GM23338 (cell line): ENCODE measurements at places on chromosomes 12 and 14.

DNA sequence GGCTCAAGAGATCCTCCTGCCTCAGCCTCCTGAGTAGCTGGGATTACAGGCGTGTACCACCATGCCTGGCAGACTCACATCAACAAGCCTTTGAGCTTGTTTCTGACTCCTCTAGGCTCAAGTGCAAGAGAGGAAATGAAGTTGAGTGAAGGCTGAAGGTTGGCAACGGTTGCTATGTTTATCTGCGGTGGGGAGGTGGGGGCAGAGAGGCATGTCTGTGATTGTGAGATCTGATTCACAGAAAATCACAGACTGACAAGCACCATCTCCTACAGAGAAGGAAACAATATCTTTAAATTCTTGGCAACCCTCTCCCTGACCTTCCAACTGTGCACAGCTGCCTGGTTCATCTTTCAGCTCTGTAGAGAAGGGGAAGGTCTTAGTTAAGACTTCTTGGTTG lies 22.1 kb upstream of the NINJ2 start:
- DNase-seq = no peak

DNA sequence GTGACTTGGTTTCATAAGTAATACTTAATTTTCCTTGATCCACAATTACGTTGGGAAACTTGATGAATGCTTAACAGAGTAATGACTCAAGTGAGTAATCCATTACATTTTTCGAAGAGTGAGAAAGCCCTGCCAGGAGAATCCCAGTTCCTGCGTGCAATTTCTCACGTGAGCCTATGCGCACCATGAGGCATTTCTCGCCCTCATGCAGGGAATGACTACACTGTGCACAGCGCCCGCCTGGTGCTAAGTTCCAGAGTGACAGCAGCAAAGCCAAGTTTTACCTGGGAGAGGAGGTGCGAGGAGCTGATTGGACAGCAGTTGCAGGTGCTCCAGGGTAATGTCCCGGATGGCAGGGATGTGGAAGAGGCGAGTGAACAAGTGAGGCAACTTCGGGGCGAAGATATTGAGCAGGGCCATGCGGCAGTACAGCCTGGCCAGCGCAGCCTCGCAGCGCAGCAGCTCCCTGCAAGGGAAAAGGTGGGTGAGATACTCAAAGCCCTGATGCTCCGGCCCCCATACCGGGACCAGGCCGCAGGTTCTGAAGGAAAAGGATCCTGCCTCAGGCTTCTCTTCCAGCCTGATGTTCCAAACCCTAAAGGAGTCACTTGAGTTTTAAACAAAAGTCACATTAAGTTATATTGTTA lies 69.4 kb downstream of the TRAFD1 start:
- no peak for DNase-seq

- no peak for DNase-seq
Observed at GRCh38 chr14:105605464-105606304, 79.3 kb downstream of the TMEM121 start.

DNA sequence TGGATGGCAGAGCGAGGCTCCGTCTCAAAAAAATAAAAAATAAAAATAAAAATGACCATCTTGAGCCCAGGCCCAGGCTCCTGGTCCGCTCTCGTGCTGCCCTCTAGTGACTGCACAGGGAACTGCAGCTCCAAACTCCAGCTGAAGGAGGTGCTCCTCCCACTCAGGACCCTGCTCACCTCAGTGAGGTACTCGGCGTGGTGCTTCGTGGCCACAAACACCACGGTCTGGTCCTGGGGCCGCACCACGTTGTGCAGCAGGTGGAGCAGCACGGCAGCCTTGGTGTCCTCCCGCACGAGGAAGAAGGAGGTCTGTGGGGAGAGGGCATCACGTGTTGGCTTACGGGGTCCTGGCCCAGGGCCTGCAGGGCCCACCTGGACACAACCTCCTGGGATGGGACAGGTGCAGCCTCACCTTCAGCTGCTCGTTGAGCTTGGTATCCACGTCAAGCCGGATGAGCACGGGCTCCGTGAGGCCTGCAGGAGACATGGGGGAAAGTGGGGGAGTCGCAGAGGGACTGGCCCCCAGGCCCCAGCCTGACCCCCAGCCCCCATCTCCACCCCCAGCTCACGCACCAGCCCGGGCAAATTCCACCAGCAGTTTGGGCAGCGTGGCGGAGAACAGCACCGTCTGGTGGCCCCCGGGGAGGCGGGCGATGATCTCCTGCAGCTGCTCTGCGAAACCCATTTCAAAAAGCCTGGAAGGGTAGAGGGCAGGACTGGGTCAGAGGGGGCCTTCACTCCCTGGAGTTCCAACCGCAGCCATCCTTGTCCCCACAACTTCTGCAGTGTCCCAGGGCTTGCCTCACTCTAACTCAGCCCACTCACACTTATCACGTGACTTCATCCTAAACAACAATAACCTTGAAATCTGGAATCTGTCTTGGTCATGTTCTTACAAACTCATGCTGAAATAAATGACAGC lies 10.6 kb downstream of the DDX54 start:
- peak; percentile 78 for DNase-seq

GRCh38 chr14:95500201-95500681 lies 16.2 kb downstream of the SYNE3 start:
- DNase-seq = no peak

DNA sequence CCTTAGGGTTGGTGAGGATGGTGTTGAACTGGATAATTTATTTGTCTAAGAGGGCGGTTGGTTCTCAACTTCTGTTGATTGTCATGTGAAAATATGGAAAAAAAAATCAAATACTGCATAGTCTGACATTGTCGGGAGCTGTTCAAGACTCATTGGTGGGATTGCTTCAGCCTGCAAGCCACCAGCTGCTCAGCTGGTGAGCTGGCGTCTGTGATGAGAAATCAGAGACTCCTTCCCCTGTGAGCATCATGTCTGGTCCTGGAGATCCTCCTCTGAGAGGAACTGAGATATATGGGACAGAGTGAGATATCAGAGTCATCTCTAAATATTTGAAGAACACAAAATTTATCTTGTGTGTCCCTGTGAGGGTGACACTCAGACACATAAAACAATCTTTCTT lies 49.9 kb downstream of the TRIM9 start:
- DNase-seq = no peak

- no peak for DNase-seq
Observed at GRCh38 chr12:31470459-31470858, 120.5 kb downstream of the DENND5B start.

DNA sequence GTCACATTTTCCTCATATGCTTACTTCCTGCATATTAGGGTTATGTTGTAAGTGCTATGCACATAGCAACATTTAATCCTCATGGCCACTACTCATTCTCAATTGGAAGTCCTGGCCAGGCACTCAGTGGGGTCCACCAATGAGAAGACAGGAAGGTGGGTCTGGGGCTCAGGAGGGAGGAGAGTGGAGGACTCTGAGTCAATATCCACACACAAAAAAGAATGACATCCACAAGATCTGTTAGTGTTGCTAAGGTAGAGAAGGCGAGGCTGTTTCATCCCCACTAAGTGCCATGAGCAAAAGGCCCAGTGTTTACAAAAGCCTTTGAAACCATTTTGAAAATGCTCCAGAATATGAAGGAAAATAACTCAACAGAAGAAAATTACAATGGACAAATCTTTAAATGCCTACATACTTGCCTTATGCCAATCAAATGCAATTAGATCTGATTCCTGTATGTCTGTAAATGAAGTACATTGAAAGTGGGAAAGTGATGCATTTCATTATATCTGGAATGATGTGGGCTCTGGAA lies 53.9 kb downstream of the EID3 start:
- no peak for DNase-seq

- DNase-seq = no peak
Observed at GRCh38 chr12:102298022-102298421, 100.4 kb upstream of the PMCH start.

GRCh38 chr14:60981633-60982455 lies 799 bp downstream of the SLC38A6 start:
- peak; percentile 19 for DNase-seq

- peak; percentile 76 for DNase-seq
Observed at GRCh38 chr12:104827587-104827986, 130.5 kb downstream of the SLC41A2 start.

GRCh38 chr12:3307389-3307788 lies 183.6 kb upstream of the PRMT8 start:
- DNase-seq = no peak

GRCh38 chr12:54981796-54982195 lies 2.8 kb downstream of the TESPA1 start:
- no peak for DNase-seq

- DNase-seq = no peak
Observed at GRCh38 chr14:21414137-21414631, 30.4 kb upstream of the SUPT16H start.

DNA sequence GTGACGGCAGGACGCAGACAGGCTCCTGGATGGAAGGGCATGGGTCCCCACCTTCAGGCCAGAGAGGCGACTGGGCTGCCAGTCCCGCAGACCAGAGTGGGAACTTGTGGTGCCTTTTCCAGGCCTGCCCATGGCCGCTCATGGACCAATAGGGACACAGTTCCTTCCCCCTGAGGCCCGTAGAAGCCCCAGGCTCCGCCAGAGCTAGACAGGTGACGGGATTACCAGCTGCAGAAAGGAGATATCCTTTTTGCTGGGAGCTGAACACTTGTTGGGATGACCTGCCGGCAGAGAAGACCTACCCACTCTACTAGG lies 73.6 kb upstream of the RASSF8 start:
- no peak for DNase-seq

DNA sequence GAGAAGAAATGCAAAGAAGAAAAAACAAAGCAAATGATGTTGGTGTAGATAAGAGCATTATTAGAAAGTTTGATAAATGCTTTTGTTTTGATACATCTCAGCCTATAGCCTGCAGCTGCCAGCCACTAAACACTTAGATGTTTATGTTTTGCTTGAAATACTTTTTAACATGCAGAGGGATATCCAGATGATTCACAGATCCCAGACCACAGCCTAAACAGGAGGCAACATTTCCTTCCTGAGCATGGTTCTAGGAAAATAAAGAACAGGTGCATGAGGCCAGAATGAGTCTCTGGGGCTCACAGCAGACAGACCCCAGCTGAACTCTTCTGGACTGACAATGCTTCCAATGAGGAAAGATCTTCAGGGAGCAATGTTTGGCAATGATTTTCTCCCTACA lies 103.7 kb upstream of the EEA1 start:
- no peak for DNase-seq

DNA sequence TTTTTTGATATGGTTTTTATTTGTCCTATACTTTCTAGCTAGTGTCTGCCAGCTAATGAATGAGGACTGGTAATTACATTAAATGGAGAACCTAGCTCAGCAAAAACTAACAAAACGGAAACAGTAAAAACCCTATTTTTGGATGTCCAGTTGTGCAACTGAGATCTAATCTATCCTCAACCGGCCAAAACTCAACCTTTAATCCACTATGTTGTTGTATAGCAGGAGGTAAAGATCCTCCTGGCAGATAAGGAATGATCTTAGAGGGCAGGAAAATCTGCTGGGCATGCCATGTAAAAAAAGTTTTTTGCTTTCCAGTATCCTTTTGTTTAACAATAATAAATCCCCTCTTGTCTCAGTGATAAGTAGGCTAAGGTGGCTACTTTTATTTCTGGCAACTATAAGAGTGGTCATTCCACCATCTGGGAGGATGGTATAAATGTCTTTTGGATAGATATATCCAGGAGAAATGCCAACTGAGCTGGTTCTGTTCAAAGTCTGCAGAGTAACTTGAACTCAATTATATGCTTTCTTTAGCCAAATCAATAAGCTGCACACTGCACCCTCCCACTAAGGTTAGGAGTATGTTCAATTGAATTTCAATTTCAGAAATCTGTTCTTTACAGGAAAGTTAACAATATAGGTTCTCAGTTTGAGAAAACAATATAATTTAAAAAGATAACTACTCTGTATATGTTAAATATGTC lies 40.1 kb downstream of the WASHC3 start:
- no peak for DNase-seq

GRCh38 chr12:51915003-51915625 lies 7.8 kb downstream of the ACVRL1 start:
- DNase-seq = peak; percentile 62

DNA sequence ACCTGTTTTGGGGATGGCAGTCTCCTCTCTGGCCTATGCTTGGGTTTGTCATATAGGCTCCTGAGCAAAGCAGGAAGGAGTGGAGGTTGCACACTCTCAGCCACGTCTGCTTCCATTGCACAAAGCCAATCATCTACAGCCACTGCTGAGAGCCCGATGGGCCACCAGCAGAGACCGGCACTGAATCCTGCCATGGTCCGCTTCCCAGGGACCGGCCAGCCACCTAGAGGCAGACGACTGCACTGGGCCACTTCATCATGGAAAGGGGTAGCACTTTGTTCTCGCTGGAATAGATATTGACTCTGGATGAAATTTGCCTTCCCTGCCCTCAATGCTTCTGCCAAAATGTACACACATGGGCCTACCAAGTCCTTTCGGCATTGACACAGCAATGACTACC lies 22.3 kb downstream of the DLK1 start:
- DNase-seq = peak; percentile 17

GRCh38 chr14:69664865-69665526 lies 53.6 kb downstream of the SUSD6 start:
- no peak for DNase-seq

- no peak for DNase-seq
Observed at GRCh38 chr12:100718187-100718586, 76.4 kb upstream of the ANO4 start.

GRCh38 chr14:76346391-76347160 lies 29.4 kb upstream of the ESRRB start:
- no peak for DNase-seq

GRCh38 chr14:90616313-90616712 lies 199.9 kb downstream of the TTC7B start:
- no peak for DNase-seq

DNA sequence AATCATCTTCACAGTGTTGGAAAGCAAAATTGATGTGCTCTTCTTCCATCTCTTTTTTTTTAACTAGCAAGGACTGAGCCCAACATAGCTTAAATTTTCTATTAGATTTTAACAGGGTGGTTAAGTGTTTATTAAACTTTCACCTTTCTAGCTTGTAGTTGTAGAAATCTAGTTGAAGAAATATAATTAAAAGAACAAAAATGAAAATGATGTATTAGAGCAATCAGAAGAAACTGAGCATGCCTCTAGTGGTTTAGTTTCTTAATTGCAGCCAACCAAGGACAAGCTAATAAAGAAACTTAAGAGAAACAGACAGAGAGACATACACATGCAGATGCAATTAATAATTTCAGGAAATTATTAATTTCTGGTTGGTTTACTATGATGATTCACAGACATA lies 673.0 kb upstream of the LMO3 start:
- DNase-seq = peak; percentile 26
